ENCODE measurements at places on chromosomes 1 and 21. TPM values are rescaled to one million over a fixed set of nuclear protein-coding genes. Genes with fewer than 3 reads are reported as not detected.

GRCh38 chr1:173444757-173445156, 32.4 kb upstream of the PRDX6 start:
- no peak for DNase-seq

The NTRK1 gene
- total RNA-seq = 0.22 TPM

The CATSPERE gene
- total RNA-seq = 0.14 TPM

The SPRR3 gene
- not detected for total RNA-seq

DNA sequence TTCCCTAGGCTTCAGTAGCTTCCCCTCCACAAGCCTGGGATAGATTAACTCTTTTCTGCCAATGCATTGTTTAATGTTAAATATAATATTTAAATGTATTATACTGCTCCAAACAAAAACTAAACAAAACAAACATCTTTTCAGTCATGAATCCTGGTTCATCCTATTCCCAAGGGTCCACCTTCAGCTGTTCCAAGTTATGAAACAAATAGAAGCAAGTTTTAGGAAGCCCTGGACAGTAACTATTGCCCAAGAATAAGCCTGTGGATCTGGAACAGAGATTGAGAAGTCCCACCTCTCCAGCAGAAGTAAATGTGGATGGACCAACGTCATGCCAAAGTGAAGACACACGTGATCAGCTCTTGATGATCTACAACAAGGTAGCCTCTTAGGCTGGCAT, 408.1 kb downstream of the SETD4 start:
- DNase-seq = no peak

DNA sequence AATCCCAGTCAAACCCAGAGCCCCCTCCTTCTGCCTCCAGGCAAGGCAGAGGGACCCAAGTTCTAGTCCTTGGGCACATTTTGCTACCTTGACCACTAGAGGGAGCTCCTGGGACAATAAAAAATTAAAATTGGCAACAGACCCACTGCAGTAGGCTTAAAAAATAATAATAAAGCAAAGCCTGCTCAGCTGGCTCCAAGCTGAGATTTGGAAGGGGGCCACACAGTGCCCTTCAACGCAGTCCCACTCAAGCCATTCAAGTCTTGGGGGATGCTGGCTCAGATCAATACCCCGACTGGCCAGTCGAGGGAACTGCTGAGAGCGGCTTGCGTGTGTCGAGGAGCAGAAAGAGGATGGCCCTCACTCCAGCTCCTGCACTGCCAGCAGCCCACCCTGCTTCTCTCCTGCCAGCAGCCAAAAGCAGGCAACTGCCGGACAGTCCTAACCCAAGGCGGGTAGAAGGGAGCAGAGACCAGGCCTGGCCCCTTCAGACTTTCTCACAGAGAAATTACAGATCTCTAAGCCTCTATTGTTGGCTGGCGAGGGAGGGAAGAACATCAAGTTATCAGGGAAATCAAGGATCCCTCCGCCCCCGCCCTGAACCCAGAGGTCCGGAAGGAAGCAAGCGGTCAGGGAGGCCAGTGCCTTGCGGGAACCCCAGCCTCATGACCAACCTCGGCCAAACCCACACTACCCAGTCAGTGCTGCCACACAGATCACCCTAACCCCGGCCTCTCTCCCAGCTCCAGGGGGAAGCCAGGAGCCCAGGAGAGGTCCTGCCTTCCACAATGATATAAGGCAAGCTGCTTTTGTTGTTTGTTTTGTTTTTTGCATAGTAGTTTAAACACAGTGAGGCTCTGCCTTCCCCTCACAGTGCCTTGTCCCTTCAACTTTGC, 4.9 kb upstream of the ALDH4A1 start:
- peak; percentile 89 for DNase-seq

DNA sequence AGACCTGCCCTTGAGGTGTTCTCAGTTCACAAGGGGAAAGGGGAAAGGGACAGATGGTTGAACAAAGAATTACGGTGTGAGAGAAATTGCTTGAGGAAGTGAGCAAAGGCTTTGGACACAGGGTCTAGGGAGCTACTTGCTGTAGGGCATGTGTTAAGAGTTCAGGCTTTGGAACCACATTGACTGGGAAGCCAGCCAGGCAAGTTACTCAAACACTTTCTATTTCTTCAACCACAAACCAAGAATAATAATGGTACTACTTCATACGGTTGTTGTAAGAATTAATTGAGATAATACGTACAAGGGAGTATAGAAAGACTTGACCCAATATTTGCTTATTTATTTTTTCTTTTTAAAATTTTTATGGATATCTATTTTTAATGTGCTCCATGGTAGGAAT, 26.6 kb downstream of the AK4 start:
- no peak for DNase-seq

The TSPAN1 gene
- total RNA-seq = not detected

DNA sequence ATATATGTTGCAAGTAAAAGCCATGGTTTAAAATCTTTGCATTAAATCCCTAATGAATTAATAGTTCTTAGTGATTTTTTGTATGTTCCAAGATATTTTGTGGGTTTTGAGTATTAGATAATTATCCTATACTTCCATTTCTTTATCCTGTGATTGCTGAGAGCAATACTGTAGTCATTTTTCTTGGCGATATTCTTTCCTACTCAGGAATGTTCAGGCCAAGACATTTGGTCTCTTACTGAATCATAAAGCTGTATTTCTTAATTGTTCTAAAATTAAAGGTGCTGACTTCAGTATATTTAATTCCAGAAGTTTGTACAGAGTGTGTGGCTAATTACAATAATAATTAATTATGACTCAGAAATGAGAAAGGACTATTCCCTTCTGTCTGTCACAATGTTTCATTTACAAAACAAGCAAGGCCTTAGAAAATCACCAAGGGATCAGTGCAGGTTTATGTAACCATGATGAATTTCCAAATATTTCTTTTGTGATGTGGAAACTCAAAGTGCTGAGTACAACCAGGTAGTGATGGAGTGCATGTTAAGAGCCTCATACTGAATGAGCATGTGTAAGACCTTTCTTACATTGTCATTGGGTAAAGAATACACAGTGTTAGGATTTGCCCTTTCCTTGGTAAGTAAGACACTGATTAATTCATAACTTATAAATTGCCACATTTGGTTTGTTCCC, 161.2 kb downstream of the HMCN1 start:
- DNase-seq = no peak

DNA sequence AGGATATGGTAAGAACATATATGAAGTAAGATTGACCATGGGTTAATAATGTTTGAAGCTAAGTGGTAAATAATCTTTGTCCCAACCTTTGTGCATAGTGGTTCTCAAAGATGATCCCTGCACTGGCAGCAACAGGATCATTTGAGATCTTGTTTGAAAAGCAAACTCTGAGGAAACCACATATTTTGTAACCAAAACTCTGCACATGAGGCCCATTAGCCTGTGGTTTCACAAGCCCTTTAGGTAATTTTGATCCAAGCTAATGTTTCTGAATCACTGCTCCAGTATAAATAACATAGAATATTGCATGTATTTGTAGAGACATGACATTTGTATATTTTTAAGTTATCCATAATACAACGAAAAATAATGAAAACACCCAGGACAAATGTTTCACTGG, 147.9 kb upstream of the RGS18 start:
- DNase-seq = no peak

- DNase-seq = no peak
These were observed 1372.9 kb upstream of the ADGRL2 start for GRCh38 chr1:80427881-80428280.

- no peak for DNase-seq
These were observed 160.9 kb downstream of the PBX1 start for GRCh38 chr1:164719676-164720439.

DNA sequence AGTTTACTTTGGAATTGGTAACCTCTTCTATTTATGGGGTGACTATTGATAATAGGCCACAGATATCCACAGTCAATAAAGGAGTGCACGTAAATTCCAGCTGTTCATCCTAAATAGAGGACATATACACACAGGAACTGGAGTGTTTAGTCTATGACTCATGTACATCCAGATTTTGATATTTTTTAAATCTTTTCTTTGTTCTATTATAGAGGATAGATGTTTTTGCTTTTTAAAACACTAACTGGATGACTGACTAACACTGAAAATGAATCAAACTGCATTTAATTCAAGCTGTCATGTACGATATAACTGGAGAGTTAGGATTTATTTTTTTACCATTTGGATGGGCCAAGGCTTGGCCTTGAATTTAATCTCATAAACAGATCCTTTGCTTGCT, 45.9 kb downstream of the RGL1 start:
- DNase-seq = no peak

- DNase-seq = no peak
These were observed 10.5 kb upstream of the ARF1 start for GRCh38 chr1:228071839-228072657.

The LRRN2 gene
- 20.6 TPM for total RNA-seq

- peak; percentile 8 for DNase-seq
These were observed 775 bp upstream of the EFCAB14 start for GRCh38 chr1:46719689-46720088.

DNA sequence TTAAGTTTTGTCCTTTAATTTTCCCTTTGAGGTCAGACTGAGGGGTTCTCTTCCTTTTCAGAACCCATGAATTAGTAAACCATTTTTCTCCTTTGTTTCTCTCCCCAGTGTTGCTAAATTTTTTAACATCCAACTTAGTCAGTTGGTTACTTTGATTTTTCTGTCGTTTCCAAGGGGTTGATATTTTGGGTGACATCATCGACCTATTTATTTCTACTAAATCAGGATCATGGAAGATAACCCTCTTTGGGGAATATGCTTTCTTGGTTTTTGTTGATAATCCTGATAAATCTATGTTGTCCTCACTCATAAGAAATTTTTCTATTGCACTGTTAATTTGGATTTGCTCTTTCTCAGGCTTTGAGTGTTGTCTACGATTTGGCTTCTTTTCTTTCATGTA, 40.9 kb downstream of the LRRC53 start:
- DNase-seq = no peak

DNA sequence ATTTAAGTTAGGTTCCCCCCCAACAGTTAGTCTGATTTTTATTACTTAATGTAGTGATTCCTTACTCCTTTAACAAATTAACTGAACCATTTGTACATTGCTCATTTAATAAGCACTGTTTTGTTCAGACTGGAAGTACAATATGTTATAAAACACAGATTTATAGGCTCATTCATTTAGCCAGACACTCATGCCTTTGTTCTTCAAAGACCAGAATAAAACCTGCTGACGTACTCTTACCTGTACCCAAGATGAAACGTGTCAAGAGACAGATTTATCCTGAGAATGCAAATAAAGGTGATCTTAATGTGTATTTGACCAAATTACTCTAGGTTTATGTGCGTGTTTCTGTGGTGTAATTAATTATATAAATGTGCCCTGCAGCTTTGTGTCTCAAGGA, 92.8 kb downstream of the INTS7 start:
- DNase-seq = no peak

GRCh38 chr1:11930571-11931445, 3.7 kb upstream of the PLOD1 start:
- DNase-seq = no peak

The DIO1 gene
- 0.41 TPM for total RNA-seq

The GJA8 gene
- not detected for total RNA-seq

The MYOG gene
- total RNA-seq = not detected

DNA sequence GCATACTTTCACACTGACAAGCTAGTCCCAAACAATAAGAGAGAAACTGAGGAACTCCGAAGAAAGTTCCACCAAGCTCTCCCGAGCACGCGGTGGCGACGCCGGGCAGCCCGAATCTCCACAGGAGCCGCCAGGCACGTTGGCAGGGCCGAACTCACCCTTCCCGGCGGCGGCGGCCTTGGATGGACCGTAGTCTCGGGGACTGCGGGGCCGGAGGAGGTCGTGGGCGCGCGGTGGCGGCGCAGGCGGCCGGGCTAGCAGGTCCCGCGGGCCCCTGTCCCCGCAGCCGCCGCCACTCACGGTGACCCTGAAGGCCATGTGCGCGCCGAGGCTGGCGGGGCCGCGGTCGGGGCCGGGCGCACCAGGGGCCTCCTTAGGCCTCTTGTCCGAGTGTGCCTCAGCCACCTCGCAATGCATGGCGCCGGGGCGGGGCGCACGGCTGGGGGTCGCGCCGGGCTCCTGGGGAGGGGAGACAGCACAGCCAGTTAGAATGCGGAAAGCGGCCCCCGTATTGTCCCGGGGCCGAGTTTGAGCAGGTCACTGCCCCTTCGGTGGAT, 1.2 kb downstream of the GLIS1 start:
- peak; percentile 80 for DNase-seq

GRCh38 chr1:42158189-42158588, 5.0 kb downstream of the GUCA2B start:
- DNase-seq = no peak

Measured in H7 (cell line).